CD4-positive, alpha-beta T cell treated with Interleukin-2 at 100 ng/mL for 4 hours (primary cell): ENCODE measurements at places on chromosomes 6 and 20.

- no peak for DNase-seq
Measured at GRCh38 chr6:43257367-43258145, 14.3 kb downstream of the TTBK1 start.

DNA sequence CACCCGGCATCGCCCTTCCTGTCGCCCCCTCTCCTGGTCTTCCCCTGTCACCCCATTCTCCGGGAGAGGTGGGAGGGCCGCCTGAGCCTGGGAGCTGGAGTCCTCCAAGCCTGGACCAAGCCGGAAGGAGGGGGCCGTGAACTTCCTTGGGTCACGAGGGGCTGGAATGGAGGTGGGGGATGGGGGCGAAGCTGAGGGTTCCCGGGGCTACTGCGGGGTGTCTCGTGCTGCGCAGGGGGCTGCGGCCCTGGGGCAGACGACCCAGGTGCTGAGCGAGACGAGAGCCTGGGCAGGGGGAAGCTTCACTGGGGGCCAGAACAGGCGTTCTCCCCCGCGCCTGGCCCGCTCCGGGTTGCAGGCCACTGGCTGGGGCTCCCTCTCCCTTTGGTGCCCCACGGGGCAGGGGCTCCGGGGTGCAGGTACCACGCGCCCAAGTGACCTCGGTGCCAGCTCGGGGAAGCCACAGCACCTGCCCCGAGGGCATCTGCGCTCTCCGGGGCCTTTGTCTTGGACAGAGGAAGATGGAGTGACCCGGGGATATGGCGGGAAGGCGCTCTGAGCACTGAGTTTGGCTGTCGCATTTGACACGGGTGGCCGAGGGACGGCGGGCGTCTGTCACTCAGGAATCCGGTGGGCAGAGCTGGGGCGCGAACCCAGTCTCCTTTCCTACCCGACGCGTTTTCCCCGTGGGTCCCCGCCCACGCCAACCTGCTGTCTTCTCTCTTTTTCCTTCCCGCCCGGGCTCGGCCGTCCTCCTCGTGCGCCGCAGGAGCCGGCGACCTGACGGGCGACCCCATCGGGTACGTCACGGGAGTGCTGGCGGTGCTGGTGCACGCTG, 1.2 kb downstream of the SLC35D3 start:
- DNase-seq = no peak

GRCh38 chr6:41728073-41728936, 7.1 kb downstream of the TFEB start:
- no peak for DNase-seq

- no peak for DNase-seq
Measured at GRCh38 chr20:56608376-56608775, 20.7 kb upstream of the TFAP2C start.

- DNase-seq = no peak
Measured at GRCh38 chr6:126743076-126743475, 375.4 kb upstream of the RSPO3 start.

DNA sequence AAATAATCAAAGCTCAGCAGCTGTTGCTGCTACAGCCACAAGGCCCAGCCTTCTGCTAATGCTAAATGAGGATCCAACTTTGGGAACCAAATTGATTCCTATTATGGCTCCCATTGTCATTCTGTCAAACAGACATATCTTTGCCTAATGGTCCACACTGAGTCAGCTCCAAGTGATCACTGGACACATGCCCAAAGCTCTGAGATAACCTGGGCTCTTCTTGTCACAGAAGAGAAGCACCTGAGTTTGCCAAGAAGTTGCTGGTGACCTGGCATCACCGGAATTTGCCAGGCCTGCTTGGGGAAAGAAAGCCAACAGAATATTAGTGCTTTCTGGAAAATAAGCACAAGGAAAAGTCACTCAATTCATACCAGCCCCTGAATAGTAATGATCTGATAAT, 5.8 kb downstream of the TNFRSF21 start:
- no peak for DNase-seq

- DNase-seq = no peak
Measured at GRCh38 chr6:150666071-150666470, 66.4 kb downstream of the PLEKHG1 start.

DNA sequence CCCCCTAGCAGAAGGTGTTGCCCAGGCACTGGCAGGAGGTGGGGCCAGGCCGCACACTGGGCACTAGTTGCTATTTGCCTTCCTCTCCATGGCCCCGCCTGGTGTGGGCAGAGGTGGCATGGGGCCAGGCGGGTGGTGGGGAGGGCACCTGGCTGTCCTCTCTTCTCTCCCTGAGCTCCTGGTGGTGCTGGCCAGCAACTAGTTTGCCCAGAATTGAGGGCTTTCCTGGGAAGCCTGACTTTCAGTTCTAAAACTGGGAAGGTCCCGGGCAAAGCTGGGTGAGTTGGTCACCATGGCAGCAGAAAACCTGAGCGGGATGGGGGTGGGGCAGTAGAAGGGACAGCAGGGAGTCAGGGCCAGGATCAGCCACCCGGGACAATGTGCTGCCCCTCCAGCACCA, 48.2 kb downstream of the RBM38 start:
- no peak for DNase-seq

- DNase-seq = no peak
Measured at GRCh38 chr6:113149511-113149910, 707.6 kb upstream of the MARCKS start.

GRCh38 chr6:154595538-154595937, 85.1 kb upstream of the CNKSR3 start:
- DNase-seq = no peak

GRCh38 chr6:56690519-56691285, 48.0 kb upstream of the DST start:
- DNase-seq = no peak

GRCh38 chr6:84282550-84282949, 55.1 kb upstream of the CEP162 start:
- no peak for DNase-seq

DNA sequence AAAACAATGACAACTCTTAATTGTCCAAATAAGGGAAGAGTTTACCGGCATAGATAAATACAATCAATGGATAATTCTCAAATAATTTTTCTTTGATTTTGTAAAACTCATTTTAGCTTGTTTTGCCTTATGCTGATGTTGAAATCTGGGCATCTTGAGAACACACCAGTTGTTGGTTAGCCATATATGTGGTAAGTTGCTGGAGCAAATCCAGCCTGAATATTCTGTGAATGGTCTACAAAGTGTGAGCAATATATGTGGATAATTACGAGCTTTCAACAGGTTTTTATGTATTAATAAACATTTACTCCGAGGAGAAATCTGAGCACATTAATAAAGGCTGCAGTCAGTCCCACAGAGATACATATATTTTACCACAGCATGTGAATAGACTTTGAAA, 423.6 kb downstream of the BCKDHB start:
- no peak for DNase-seq

DNA sequence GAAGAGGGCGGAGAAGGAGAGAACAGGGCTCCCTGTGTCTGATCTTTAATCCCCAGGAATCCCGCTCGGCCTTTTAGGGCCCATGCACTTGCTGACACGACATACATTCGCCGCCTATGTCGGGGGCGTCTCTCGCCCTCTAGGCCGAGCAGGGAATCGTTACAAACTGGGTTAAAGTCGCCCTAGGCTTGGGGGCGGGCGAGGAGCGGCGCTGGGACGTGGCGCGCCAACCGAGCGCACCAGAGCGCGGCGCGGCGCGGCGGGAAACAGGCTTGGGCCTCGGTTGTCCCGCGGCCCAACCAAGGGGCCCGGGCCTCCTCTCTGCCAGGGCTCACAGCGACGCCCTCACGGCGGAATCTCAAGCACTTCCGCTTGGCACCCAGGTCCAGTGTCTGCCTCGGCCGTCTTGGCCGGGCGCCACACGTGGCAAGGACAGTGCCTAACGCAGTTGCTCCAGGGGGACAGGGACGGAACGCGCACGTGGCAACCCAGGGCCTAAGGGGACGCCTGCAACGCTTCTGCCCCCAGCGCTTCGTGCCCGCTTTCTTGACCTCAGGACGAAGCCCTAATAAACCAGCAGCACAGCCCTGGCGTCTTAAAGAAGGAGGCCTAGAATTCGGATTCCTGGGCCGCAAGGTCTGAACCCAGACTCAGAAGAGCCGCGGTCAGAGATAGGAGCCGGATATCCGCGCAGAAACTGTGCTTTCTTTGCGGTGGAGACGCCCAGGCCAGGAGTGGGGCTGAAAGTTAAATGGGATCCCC, 71.5 kb downstream of the NCR2 start:
- no peak for DNase-seq

DNA sequence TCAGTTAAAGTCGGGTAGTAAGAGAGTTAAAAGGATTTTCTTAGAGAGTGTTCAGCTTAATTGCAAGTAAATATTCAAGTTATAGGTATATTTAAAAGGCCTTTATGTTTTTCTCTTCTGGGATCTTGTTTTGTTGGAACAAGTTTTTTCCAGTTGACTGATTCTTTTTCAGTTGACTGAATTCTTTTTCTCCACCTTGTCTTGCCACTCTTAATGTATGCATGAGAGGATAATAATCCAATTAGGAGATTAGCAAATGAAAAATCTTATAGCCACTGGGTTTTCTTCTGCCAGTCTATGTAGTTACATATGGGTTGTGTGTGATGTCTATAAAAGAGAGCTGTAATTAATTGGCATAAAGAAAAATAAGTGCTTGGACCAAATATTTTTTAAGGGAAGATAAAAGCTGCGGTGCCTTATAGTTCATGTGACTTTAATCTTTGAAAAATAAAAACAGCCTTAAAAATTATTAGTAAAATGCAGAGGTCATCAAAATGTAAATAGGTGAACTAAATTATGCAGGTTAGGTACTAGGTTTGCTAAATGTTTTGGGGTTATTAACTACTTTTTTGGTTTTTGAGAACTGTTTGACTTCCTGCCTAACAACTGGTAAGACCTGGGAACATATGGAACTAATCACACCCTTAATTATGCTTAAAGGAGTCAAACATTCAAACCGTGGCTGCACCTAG, 367.2 kb downstream of the HTR1B start:
- DNase-seq = no peak

GRCh38 chr20:61185181-61185580, 66.9 kb upstream of the CDH4 start:
- DNase-seq = no peak

DNA sequence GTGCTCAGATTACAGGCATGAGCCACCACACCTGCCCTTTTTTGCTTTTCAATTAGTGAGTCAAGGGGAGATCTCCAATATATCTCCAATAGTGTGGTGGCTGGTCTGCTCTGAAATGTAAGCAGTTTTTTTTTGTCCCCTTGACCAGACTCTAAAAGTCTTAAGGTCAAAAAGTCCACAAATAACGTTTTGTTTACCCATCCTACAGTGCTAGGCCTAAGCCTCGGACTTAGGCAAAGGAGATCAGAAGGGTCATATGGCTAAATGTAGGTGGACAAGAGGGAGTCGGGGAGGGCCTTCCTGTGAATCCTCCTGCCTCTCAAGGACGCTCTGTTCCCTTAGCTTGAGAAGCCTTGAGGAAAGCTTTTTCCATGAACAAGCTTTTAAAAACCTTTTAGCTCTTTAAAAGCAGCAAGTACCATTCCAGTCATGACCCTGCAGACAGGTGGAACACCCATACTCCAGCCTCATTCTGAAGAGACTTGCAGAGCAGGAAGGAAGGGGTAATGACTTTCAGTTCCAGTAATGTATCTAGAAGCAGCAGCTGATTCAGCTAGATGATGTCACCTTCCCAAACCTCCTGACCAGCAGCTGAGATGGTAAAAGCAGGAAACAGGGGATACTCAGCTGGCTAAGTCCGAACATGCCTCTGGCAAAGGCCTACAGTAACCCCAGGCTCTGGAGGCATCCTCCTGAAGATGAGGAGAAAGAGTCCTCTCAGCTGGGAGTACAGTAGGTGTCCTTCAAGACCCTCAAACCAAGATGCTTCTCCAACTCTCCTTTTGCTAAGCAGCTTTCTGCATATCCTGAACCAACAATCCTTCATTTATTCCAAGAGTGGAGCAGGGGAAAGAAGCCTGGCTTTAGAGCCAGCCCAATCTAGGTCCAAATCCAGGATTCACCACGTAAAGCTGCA, 23.6 kb downstream of the BCL2L1 start:
- DNase-seq = peak; percentile 39

GRCh38 chr6:33869826-33870423, 66.1 kb upstream of the MLN start:
- no peak for DNase-seq

DNA sequence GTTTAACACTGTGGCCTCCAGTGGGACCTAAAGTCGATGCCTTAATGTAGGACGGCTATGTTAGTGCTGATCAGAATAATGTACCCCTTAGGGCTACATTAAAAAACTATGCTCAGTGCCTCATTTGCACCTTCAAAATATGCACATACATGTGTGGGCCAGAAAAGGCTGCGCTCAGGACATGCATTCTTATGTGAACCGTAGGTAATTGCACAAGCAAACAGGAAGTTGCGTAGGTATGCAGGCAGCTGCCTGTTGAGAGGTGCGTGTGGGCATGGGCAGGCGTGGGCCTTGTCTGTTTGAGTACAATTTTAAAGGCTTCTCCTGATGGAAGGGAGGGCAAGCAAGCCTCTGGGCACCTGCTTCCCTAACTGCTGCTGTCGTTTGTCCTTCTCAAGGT, 116.2 kb upstream of the JAG1 start:
- no peak for DNase-seq

DNA sequence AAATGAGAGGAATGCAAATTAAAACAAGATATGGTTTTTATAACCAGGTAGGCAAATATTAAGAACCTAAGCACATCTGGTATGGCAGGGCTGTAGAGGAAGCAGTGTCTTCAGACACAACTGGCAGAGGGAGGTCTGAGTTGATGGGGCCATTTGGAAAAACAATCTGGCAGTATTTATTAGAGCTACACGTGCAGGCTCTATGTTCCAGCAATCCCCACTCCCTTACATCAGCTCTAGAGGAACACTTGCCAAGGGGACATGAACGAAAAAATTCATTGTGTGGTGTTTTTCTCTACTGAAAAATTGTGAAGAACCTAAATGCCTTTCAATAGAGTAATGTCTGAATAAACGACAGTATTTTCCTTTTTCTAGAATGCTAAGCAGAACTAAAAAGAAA, 111.6 kb upstream of the EDN1 start:
- no peak for DNase-seq

DNA sequence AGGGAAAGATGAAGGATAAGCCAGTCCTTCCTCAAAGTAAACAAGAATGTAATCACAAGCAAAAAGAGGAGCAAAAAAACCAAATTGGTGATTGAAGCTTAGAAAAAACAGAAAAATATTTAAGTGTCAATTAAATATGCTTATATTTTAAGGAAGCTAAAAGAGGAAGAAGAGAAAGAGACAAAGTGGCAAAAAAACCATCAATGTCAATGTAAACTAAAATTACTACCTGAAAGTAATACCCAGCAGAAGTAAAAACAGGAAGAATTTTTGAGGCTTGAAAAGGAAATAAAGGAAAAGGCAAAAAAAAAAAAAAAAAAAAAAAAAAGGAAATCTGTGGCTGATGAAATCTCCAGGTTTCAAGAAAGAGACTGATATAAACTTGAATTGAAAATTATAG, 36.2 kb upstream of the OGFRL1 start:
- no peak for DNase-seq

GRCh38 chr6:161838306-161839035, 564.6 kb upstream of the AGPAT4 start:
- DNase-seq = no peak

GRCh38 chr6:128586095-128586494, 65.7 kb upstream of the PTPRK start:
- DNase-seq = no peak

DNA sequence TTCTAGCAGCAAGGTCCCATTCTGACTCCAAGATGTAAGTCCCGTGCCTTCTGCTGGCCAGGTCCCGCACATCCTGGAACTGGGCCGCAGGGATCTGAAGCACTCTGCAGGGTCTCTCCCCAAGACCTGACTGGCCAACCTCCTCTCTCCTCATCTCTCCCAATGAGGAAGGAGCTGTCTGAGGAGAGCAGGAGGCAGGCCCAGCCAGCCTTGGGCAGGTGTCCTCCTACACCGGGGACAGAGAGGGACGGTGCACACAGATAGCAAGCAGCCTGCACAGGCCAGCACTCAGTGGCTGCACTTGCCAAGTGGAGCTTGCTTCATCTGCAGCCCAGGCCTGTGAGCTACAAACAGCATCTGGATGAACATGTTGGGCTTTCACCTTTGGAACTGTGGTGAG, 76.8 kb upstream of the CD93 start:
- no peak for DNase-seq
